ENCODE measurements at places on chromosomes 12 and 14. TPM values are rescaled to one million over a fixed set of nuclear protein-coding genes. Genes with fewer than 3 reads are reported as not detected.

Gene CERS5
- total RNA-seq, result 26.2 TPM

Gene C12orf50
- not detected for total RNA-seq

Gene C12orf54
- total RNA-seq, result 2.5 TPM

Gene LAG3
- 0.08 TPM for total RNA-seq

Gene KRT82
- total RNA-seq, result not detected

Gene ENDOU
- not detected for total RNA-seq

Gene CLEC6A
- total RNA-seq, result not detected

Gene HRK
- total RNA-seq, result not detected

Gene PYM1
- 67.3 TPM for total RNA-seq

Gene OGFOD2
- total RNA-seq, result 7.0 TPM

Gene ASCL1
- total RNA-seq, result not detected

Gene C1QL4
- 0.38 TPM for total RNA-seq

Gene AACS
- total RNA-seq, result 57.5 TPM

Gene GALNT6
- total RNA-seq, result 72.2 TPM

Gene CSRP2
- total RNA-seq, result 70.1 TPM

Gene SERPINA4
- total RNA-seq, result not detected

Gene FLVCR2
- total RNA-seq, result not detected

Gene GEMIN2
- total RNA-seq, result 55.2 TPM

Gene POP5
- 68.0 TPM for total RNA-seq

Gene TAS2R43
- total RNA-seq, result not detected

Gene SLC25A47
- total RNA-seq, result not detected

Gene PTHLH
- total RNA-seq, result 391 TPM

Gene PDZRN4
- total RNA-seq, result not detected

Gene FGD6
- total RNA-seq, result 31.1 TPM

Gene TBC1D30
- 0.39 TPM for total RNA-seq

Gene SERPINA3
- total RNA-seq, result 3.8 TPM

Gene MNAT1
- 78.4 TPM for total RNA-seq

Gene ZFP36L1
- 98.8 TPM for total RNA-seq

Gene SLC39A2
- 0.31 TPM for total RNA-seq

Gene PLCZ1
- total RNA-seq, result not detected

Gene ST8SIA1
- 4.7 TPM for total RNA-seq

Gene LHX5
- 1.2 TPM for total RNA-seq

All from hair follicular keratinocyte (primary cell).